GM19239 (cell line): ENCODE measurements at places on chromosomes 16 and 17.

DNA sequence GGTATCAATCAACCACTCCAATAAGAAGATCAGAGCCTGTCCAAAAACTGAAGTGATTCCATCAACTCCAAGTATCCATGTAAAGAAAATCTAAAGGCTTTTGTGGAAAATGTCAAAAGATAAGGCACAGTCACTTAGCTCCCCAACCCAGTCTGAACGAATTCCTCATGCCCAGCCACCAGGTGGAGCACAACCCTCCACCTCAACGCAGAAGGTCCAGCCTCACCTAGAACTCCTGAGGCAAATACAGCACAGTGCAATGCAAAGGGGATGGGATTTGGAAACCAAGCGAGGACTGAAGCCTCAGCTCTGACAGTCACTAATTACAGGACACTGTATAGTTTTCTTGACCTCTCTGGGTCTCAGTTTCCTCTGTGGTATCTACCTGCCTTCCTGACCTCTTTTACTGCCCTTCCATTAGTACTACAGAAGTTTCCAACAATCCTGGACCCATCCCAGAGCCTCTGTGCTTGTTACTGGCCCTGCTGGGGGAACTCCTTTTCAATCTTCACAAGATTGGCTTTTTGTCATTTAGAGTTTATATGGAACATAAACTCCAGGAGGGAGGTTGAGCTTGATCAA, 2.0 kb downstream of the NCBP3 start:
- DNase-seq: peak; percentile 48

DNA sequence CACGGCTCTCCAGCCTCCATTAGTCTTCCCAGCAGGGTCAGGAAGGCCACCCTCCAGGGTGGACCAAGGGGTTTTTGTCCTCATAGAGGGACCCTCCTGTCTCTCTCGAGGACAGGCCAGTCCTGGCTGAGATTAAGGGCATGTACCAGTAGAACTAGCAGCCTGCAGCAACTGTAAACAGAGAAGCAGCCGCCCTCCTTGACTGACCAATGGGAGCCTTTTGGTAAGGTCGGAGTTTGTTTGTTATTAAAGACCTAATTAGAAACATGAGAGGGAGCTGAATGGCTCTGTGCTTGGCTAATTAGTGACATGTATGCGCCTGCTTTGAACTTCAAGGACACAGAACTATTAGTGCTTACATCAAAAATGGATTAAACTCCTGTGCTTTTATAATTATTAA, 80.0 kb downstream of the CCDC182 start:
- no peak for DNase-seq

DNA sequence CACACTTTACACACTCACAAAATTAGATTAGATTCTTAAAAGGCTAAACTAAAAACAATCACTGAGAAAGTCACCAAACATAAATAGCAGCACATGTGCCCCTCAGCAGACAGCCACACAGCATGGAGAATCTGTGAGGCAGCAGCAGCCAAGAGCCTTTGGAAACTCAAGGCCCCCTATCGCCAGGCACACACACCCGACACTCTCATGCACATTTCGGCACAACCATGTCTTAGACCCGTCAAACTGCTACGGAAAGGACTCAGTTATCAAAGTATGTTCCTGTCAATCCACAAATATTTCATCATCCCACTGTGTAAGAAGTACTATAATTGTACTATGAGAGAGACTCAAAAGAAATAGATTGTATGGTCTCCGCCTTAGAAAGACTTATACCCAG, 20.9 kb downstream of the UBE2O start:
- no peak for DNase-seq

DNA sequence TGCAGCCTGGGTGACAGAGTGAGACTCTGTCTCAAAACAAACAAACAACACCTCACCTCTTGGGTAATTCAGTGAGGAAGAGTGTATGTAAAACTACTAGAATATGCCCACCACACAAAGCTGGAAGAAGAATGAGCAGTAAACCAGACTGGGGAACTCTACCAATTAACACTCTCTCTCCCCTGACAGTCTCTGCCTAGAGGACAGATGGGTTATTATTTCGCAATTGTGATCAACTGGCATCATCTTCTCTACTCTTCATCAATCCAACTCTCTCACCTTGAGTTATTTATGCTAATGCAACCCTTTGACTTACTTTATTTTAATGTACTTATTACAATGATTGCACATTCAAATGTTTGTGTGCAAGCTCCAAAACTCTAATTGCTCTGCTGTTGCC, 205.6 kb downstream of the XYLT1 start:
- DNase-seq: no peak

- DNase-seq: no peak
Measured at GRCh38 chr17:76009969-76010661, 9.5 kb downstream of the CDK3 start.

DNA sequence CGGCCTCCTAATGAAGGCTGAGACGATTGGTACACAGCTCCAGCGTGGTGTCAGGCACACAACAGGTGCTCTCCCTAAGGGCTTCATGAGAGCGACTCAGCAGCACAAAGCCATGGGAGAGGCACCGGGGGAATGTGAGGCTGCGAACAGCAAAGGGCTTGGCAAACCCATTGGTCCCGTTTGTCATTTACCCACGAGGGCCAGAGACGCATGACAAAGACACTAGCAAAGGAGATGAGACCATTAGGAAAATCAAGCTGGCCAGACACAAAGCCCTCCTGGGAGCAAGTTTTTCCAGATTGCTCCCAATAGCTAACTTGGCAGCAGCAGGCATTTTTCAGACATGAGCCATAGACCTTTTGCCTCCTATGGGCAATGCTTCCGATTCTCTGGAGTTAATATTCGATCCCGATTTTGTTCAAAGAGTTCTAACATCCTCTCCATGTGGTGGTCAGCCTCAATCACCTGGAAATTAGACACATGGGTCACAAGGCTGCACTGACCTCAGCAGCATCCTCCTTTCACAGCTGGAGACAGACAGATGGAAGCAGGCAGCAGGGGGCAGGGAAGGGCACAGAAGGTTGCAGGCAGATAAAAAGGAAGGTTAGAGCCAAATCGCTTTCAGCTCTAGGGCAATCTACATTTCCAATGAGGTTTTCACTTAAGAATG, 38.2 kb downstream of the TK2 start:
- DNase-seq: no peak
